ENCODE measurements at places on chromosomes 6 and 20.

DNA sequence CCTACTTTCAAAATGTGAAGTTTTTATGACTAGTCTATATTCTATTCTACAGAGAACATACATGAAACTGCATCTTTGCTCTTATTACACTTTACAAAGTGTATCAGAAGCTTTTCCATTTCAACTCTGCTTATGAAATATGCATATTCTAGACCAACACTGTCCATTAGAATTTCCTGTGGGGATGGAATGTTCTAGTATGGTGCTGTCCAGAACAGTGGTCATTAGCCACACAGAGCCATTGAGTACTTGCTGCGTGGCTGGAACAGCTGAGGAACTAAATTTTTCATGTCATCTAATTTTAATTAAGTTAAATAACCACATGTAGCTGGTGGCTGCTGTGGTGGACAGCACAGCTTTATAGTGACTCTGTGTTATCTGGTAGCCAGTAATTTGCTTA lies 105.9 kb upstream of the PDE10A start:
- DNase-seq = no peak

DNA sequence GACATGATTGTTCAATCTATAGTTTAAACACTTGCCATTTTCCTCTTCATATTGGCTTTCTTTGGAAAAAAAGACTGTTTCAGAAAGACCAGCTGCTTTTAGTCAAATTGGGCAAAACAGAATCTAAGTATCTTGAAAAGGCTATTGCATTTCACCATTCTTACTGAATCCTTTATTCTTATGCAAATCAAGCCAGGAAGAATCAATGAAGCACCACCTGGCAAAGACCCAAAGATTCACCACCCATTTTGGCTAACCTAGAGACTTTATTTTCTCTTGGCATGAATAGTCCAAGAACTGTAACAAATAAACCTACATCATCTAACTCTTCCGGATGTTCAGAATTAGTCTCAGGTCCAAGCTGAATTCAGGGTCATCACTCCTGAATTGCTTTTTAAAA lies 71.3 kb upstream of the EYA4 start:
- no peak for DNase-seq

DNA sequence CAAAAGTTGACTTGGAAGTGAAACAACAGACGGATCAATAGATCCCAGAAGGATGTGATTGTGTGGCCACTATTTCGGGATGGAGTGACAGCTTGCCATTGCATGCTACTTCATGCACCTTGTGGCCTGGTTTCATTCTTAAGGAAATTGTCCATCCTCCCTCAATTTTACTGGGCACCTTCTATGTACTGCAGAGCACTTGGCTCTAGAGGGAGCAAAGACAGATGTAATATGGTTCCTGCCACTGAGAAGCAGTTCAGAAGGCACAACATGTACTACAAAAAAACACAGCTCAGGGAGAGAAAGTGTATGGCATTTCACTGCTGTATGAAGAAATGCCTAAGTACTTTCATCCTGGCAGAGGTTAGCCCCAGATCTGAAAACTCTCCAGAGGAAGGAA lies 91.9 kb downstream of the FOXA2 start:
- DNase-seq = no peak

DNA sequence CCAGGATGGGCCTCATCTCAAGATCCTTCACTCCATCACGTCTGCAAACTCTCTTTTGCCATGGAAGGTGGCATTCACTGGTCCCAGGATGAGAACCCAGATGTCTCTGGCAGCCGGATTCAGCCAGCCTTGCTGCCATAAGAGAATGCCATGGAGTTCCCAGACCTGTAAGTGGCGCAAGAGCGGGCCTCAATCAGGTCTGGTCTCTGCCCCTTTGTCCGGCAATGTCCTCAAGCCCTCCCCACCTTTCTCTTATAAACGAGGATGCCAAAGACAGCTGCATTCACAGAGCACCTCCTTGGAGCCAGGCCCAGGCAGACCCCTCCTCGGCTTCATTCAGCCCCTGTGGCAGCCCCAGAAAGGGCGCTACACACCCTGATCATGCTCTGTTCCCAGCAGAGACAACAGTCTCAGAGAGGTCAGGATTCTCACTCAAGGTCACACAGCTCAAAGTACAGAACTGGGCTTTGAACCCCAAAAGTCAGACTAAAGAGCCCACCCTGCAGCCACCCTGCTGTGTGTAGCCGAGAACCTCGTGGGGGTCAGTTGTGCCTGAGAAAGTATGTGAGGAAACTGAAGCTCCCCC lies 263.7 kb downstream of the TAF4 start:
- no peak for DNase-seq

GRCh38 chr6:145814035-145814500 lies 527 bp downstream of the FBXO30 start:
- no peak for DNase-seq

GRCh38 chr20:38723017-38723847 lies 1.1 kb upstream of the SLC32A1 start:
- DNase-seq = peak; percentile 13
